Stimulated activated CD4-positive, alpha-beta T cell treated with anti-CD3 and anti-CD28 coated beads, Interleukin-4, amount 100 ng/mL, for 48 hours (primary cell): ENCODE measurements at places on chromosomes 5 and 9.

DNA sequence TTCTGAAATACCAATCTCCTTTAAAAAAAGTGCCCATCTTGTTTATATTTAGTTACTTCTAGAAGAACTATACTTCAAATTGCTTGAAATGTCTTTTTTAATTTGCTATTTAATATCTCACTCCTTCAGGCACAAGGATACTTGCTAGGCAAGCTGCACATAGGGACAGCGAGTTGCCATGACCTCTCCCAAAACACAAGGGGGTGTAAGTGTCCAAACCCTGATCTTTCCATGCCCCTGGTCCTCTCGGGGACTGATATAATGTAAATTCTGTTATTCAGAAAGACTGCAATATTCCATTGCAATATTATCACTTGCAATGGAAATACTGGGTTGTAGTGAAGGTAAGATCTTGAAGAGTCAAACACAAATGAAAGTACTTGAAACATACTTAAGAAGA lies 480.4 kb downstream of the CETN3 start:
- DNase-seq: no peak

DNA sequence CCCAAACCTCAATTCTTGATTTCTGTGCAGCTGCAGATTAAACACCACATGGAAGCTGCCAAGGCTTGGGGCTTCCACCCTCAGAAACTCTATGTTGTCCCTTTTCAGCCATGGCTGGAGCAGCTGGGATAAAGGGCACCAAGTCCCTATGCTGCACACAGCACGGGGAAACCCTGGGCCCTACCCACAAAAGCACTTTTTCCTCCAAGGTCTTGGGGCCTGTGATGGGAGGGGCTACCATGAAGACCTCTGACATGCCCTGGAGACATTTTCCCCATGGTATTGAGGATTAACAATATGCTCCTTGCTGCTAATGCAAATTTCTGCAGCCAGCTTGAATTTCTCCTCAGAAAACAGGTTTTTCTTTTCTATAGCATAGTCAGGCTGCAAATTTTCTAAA lies 41.8 kb upstream of the CDH9 start:
- no peak for DNase-seq

DNA sequence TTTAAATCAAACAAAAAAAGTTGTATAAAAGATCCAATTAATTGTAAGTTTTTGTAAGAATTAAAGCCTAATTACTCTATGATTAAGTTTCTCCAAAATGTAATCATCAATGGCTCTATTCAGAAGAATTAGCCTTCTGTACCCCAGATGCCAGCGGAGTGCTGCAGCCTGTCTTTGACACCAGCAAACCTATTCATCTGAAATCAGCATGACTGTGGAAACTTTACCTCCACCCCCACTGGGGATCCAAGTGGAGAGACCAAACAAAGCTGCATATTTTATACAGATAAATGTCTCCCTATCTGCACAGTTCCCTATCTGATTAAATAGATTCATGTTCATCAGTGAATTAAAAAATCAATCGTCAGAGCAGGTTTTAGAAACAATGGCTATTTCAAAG lies 426.8 kb downstream of the KIAA0825 start:
- no peak for DNase-seq

DNA sequence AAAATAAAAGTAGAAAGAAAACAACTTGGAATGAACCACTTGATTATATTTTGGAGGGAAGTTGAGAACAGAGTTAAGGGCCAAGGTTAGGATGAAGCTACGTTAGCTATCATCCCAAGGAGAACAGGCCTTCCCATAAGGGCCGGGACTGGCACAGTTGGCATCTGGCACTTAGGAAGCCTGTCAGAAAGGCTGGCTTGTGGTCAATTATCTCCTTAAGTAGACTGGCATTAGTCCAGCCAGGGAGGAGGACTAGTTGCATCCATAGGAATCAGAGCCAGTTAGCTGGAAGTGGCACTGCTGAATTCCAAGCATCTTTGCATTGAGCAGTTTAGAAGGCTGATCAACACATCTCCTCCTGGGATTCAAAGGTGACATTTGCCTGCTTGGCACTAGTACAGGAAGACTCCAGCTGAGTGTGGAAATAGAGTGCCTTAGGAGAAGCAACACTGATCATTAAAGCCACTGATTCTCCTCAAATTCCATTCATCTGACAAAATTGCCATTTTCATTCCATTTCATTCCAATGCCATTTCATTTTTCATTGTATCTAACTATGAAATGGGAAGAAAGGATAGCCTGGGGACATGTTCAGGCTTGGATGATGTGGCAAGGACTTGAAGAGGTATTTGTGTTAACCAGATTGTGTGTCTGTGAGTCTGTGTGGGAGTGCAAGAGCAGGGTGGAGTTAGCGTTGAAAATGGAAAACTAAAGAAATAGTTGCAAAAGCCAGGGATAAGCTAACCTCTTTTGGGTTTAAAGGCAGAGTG lies 5.5 kb downstream of the FOXB2 start:
- no peak for DNase-seq

GRCh38 chr5:144857454-144857853 lies 686.8 kb downstream of the KCTD16 start:
- DNase-seq: no peak

GRCh38 chr5:32147236-32147635 lies 26.9 kb downstream of the GOLPH3 start:
- DNase-seq: no peak

- DNase-seq: no peak
Measured at GRCh38 chr9:71609448-71609830, 158.9 kb downstream of the CEMIP2 start.

GRCh38 chr5:62206150-62206829 lies 99.7 kb upstream of the KIF2A start:
- DNase-seq: no peak

DNA sequence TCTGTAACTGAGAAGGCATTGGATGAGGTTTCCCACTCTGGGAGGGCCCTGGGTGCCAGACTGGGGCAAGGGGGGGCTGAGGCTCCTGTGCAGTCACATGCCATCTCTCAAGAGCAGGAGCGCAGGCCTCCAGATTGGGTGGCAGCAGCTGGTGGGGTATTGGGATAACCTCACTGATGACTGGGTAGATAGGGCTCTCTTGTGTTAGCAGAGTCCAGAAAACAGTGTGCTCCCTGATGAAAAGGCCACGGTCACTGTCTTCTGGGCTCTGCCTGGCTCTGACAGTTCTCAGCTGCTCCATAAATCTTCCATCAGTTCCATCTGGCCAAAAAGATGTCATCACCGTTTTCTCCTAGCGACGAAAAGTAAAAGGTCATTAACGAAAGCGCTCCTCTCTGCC lies 21.8 kb upstream of the NKX2-5 start:
- no peak for DNase-seq

DNA sequence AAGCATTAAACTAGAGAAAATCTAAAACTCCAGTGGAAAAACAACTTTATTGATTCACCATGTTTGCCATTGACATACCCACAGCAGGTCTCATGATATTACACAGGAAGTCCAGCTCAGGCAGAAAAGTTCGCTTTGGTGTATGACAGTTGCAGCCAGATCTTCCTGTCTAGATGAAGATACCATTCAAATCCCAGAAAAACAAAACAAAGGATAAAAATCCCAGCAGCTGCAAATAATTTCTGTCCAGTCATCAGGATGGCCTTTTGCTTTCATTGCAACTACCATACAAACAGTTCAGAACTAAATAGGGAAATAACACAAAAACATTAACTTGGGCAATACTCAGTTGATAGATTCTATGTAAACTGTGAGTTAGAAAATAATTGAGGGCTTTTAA lies 136.0 kb upstream of the NREP start:
- DNase-seq: no peak

GRCh38 chr5:16483361-16483760 lies 17.8 kb upstream of the ZNF622 start:
- no peak for DNase-seq

DNA sequence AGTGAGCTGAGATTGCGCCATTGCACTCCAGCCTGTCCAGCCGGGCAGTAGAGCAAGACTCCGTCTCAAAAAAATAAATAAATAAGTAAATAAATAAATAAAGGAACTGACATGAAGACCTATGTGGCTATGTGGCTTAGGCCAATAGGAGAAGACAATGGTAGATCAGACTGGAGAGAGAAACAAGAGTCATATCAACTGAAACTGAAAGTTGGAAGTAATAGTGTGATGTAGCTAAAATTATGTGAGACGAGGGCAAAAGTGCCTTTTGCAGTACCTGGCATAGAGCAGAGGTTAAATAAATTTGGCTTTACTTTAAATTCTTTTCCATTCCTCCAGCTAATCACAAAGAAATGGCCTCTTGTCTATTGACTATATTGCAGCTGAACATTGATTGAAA lies 7.3 kb downstream of the FBP2 start:
- DNase-seq: no peak
